ENCODE measurements at places on chromosomes 4 and X. TPM values are rescaled to one million over a fixed set of nuclear protein-coding genes. Genes with fewer than 3 reads are reported as not detected.
A peak's percentile ranks its signal among the peaks of the same experiment; 100 is the strongest.

DNA sequence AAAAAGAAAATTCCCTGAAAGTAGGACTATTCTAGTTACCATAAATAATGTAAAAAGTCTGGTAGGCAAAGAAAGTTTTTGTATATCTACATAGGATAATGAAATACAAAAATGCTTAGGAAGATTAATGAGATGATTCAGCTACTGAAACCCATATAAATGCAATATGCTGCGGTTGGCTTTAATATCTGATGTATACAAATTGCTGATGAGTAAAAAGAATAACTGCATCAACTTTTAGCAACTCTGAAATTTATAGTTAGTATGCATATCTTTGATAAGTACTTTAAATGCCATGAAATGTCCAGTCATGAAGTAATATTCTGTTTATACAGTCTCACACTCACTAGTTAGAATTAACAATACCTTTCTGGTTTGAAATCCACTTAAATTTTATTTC is 404.8 kb downstream of the TLL1 start:
- H3K36me3 ChIP-seq = no peaks in the 10 kb centered on the region
- no peaks in the 10 kb centered on the region for H3K27me3 ChIP-seq
- DNase-seq = no peak
- H3K4me3 ChIP-seq = no peak overlapping the region

DNA sequence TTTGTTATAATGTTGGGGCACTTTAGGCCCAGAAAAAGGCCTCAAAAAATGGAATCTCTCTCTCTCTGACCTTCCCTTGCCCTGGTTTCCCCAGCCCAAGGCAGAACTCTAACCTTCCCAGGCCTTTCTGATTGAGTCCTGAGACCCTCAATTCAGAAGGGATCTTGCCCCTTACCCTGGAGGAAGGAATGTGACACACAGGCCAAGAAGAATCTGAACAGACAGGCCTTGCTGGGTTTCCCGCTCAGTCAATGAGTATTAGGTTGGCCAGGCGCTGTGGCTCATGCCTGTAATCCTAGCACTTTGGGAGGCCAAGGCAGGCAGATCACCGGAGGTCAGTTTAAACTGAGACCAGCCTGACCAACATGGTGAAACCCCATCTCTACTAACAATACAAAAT is 27.6 kb downstream of the ELOVL6 start:
- no peaks in the 10 kb centered on the region for H3K36me3 ChIP-seq
- no peak overlapping the region for H3K27ac ChIP-seq
- no peaks in the 10 kb centered on the region for H3K27me3 ChIP-seq
- H3K4me3 ChIP-seq = no peak overlapping the region
- H3K4me1 ChIP-seq = no peaks in the 10 kb centered on the region

- no peaks in the 10 kb centered on the region for H3K36me3 ChIP-seq
- no peak for DNase-seq
- H3K4me1 ChIP-seq = peaks cover 9% of the 10 kb centered on the region
Measured at GRCh38 chr4:157674699-157675098, 454.2 kb downstream of the GRIA2 start.

DNA sequence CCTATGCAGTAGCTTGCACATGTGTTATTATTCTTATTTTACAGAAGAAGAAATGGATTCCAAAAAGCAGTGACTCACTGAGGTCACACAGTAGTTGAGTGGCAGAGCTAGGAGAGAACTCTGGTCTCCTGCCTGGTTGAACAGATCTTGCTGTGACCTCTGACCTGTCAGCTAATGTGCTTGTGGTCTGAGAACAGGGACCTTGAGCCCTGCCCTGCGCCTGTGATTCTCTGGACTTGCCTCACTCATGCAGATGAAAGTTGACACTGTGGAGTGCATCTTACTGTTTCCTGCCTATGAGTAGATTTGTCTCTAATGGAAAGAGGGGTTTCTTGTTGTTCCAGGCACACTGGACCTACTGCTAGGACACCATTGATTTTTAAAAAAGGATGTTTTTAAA is 32.3 kb downstream of the ETNPPL start:
- H3K4me3 ChIP-seq = no peak overlapping the region
- no peaks in the 10 kb centered on the region for H3K4me1 ChIP-seq
- no peaks in the 10 kb centered on the region for H3K36me3 ChIP-seq
- no peak for DNase-seq
- H3K27ac ChIP-seq = no peak overlapping the region

Gene JAKMIP1
- 0.28 TPM for total RNA-seq

- H3K4me1 ChIP-seq = no peaks in the 10 kb centered on the region
- H3K27me3 ChIP-seq = no peaks in the 10 kb centered on the region
- H3K36me3 ChIP-seq = no peaks in the 10 kb centered on the region
- no peak for DNase-seq
Measured at GRCh38 chr4:6021831-6022606, 3.8 kb upstream of the C4orf50 start.

DNA sequence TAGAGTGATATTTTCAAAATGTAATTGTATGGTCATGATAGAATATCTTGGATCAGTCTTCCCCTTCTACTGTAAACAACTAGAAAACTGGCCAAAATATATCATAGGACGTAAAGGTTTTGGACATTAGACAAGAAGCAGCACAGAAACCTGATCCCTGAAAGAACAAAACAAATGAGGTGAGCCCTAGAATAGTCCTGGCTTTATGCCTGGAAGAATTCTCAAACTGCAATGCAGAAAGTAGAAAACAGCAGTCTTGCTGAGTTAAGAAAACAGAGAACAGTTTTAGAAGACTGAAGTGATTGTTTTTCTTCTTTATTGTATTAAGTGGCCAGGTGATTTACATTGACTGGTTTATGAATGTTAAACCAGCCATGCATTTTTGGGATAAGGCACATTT is 19.5 kb downstream of the NSUN7 start:
- H3K27ac ChIP-seq = no peak overlapping the region
- no peaks in the 10 kb centered on the region for H3K36me3 ChIP-seq
- H3K4me3 ChIP-seq = no peak overlapping the region
- H3K27me3 ChIP-seq = no peaks in the 10 kb centered on the region
- H3K4me1 ChIP-seq = no peaks in the 10 kb centered on the region

DNA sequence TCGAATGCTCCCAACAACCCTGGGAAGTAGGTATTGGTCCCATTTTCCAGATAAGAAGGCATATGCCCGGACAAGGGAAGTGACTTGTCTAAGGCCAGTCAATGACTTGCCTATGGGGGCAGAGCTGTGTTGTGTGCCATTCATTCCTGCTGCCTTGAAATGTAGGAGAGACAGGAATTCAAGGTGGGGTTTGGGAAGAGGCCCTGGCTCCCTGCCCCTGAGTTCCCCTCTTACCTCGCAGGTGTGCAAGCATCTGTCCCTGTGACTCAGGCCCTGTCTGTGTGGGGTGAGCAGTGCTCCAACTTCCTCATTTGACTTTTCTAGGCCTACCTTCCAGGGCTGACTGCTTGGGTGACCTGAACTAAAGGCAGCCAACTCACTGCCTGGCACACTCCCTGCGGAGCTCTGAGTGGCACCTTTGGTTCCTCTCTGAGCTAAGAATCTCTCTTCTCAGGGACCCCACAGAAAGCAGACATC is 5.1 kb downstream of the EFNB1 start:
- H3K27me3 ChIP-seq = no peaks in the 10 kb centered on the region
- peaks cover 21% of the 10 kb centered on the region for H3K4me1 ChIP-seq
- no peak for DNase-seq
- H3K27ac ChIP-seq = no peak overlapping the region

DNA sequence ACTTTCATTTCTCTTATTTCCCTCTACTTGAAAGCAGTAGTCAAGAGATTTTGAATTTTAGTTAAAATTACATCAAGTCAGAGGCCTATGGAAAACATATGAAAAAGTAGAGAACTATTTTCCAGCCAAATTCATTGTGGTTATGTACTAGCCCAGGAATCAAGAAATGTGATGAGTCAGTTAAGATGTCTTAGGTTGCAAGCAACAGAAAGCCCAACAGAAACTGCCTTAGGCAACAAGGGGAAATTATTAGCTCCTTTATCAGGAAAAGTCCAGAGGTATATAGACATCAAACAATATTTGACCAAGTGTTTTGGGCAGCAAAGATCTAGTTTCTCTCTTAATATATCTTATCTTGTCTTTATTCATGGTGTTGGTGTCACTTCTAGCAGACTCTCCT is 37.8 kb upstream of the FRMD7 start:
- H3K27me3 ChIP-seq = no peaks in the 10 kb centered on the region
- H3K4me3 ChIP-seq = no peak overlapping the region
- no peak overlapping the region for H3K27ac ChIP-seq
- no peaks in the 10 kb centered on the region for H3K4me1 ChIP-seq
- no peaks in the 10 kb centered on the region for H3K36me3 ChIP-seq
- DNase-seq = no peak

DNA sequence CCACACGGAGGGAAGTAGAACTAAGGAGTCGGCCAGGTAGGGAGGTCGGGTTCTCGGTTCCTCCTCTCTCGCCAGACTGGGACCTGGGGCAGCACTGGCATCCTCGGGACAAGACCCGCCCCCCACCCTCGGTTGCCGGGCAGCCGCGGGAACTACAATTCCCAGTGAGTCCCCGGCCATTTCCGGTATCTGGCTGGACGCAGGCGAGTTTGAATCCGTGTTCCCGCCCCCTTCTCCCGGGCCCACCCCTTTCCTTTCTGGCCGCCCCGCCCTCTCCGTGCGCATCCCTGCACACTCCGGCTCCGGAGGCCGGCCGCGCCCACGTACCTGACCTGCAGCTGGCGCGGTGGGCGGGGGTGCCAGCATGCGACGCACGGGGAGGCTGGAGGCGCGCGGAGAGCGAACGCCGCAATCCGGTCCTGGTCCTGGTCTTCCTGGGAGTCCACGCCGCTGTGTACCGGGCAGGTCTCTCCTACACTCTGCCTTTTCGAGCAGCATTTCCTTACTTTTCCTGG is 10.2 kb upstream of the DLG3 start:
- no peaks in the 10 kb centered on the region for H3K27me3 ChIP-seq
- peaks cover 2% of the 10 kb centered on the region for H3K4me1 ChIP-seq
- no peaks in the 10 kb centered on the region for H3K36me3 ChIP-seq
- DNase-seq = peak; percentile 54

DNA sequence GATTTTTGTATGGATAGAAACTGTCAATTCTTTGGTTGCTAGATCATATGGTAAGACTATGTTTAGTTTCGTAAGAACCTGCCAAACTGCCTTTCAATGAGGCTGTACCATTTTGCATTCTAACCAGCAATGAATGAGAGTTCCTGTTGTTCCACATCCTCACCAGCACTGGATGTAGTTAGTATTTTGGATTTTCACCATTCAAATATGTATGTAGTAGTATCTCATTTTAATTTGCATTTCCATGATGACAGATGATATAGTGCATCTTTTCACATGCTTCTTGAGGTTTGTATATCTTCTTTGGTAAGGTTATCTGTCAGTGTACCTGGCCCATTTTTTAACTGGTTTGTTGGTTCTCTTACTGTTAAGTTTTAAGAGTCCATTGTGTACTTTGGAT is 34.6 kb downstream of the CLOCK start:
- H3K36me3 ChIP-seq = no peaks in the 10 kb centered on the region
- no peaks in the 10 kb centered on the region for H3K27me3 ChIP-seq
- H3K27ac ChIP-seq = no peak overlapping the region
- H3K4me3 ChIP-seq = no peak overlapping the region
- peaks cover 5% of the 10 kb centered on the region for H3K4me1 ChIP-seq

Gene VEGFD
- 19.5 TPM for total RNA-seq

DNA sequence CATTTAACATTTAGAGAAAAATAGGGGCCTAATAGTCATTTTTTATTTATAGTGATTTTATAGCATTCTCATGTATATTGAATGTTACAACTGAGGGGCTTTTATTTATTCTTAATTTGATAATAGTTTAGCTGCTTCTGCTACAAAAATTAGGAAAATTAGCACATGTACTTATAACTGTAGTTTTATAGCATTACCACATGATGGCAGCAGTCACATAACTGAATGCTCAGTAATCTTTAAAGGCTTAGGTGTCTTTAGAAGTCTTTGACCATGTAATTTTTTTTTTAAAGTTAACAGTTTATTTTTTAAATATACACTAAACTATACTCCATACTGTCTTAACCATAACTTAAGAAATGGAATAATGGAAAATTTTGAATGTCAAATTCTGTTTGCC is 136.6 kb downstream of the STAG2 start:
- H3K4me1 ChIP-seq = no peaks in the 10 kb centered on the region
- H3K27ac ChIP-seq = no peak overlapping the region
- DNase-seq = no peak
- peaks cover 4% of the 10 kb centered on the region for H3K36me3 ChIP-seq
- no peaks in the 10 kb centered on the region for H3K27me3 ChIP-seq

GRCh38 chr4:126916626-126917140 is 716.1 kb upstream of the INTU start:
- DNase-seq = no peak
- no peaks in the 10 kb centered on the region for H3K4me1 ChIP-seq
- H3K4me3 ChIP-seq = peak overlapping the region; percentile 61
- no peaks in the 10 kb centered on the region for H3K36me3 ChIP-seq
- no peak overlapping the region for H3K27ac ChIP-seq

DNA sequence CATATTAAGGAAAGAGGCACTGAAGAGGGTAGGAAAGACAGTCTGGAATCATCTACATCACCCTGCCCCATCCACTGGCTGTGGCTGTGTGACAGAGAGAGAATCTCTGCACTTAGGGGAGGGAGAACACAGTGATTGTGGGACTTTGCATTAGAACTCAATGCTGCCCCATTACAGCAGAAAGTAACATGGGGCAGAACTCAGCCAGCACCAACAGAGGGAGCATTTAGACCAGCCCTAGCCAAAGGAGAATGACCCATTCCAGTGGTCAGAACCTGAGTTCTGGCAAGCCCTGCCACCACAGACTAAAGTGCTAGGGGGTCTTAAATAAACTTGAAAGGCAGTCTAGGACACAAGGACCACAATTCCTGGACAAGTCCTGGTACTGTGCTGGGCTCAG is 37.9 kb downstream of the ZNF330 start:
- no peak overlapping the region for H3K4me3 ChIP-seq
- H3K4me1 ChIP-seq = no peaks in the 10 kb centered on the region
- H3K27ac ChIP-seq = no peak overlapping the region
- H3K27me3 ChIP-seq = no peaks in the 10 kb centered on the region
- DNase-seq = no peak
- H3K36me3 ChIP-seq = no peaks in the 10 kb centered on the region

GRCh38 chr4:172996571-172997216 is 171.9 kb upstream of the GALNT7 start:
- peaks cover 38% of the 10 kb centered on the region for H3K4me1 ChIP-seq
- no peaks in the 10 kb centered on the region for H3K27me3 ChIP-seq
- DNase-seq = no peak
- no peaks in the 10 kb centered on the region for H3K36me3 ChIP-seq

Gene TLR2
- total RNA-seq = 68.5 TPM

DNA sequence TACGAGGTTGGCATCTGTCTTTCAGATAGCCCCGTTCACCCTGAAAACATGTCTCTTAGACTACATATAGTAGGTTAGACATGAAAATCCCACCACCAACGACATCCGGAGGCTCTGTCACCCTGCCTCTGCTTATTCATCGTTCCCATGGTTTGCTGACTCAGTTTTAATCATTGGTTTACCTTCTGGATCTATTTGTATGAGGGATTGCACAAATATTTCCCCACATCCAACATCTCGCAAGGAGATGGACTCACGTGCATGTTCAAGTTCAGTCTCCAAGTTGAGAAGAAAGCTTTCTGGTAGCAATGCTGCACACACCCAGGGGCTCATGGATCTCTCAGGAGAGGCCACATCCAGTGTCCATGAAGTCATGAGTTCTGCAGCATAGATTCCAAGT is 10.8 kb downstream of the CETN2 start:
- no peaks in the 10 kb centered on the region for H3K4me1 ChIP-seq
- H3K36me3 ChIP-seq = no peaks in the 10 kb centered on the region
- no peaks in the 10 kb centered on the region for H3K27me3 ChIP-seq
- no peak overlapping the region for H3K27ac ChIP-seq

Gene DOK7
- total RNA-seq = 8.8 TPM

Gene APOOL
- 29.0 TPM for total RNA-seq

Measured in thoracic aorta (tissue), 2 donors.